ENCODE measurements at places on chromosomes 13 and 19. TPM values are rescaled to one million over a fixed set of nuclear protein-coding genes. Genes with fewer than 3 reads are reported as not detected.

Gene LSR
- total RNA-seq: 484 TPM

Gene CLEC11A
- 6.4 TPM for total RNA-seq

Gene METTL21C
- total RNA-seq: not detected

Gene EBI3
- total RNA-seq: 3.7 TPM

All from transverse colon (tissue), 4 donors.